SJSA1 (cell line): ENCODE measurements at places on chromosomes 6 and 20.

GRCh38 chr20:37346535-37347346, 801 bp downstream of the SRC start:
- no peak for DNase-seq

- no peak for DNase-seq
These were observed 79.0 kb downstream of the SH3BGRL2 start for GRCh38 chr6:79710127-79710526.

DNA sequence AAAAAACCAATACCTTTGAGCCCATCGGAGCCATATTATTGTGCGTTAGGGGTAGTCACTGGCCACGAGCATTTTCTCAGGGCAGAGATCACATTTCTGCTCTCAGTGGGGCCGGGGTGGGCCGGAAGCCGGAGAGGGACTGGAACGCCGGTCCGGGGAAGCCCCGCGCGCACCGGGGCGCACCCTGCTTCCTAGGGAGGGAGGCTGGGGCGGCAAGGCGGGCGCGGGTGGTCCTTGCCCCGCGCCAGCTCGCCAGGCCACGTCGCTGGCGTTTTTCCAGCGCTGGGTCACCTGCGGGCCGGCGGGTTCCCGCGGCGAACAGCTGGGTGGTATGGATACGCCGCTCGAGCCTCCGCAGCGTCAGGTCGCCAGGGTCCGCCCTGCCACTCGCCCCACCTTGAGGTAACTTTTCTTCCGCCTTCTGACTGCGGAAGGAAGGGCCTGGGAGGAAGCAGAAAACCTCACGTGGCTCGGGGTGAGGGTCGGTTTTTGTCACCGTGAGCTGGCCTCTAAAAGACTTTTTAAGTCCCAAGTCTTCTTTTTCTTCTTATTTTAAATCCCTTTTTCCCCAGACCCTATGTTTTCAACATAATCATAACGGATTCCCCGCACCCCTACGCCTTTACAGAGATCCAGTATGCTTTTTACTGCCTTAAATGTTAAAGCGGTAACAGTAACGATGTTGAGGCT, 2.7 kb upstream of the EEF1A1 start:
- peak; percentile 73 for DNase-seq

GRCh38 chr6:132190097-132190814, 211.0 kb downstream of the MOXD1 start:
- peak; percentile 40 for DNase-seq

- no peak for DNase-seq
These were observed 249.5 kb upstream of the AGPAT4 start for GRCh38 chr6:161523362-161523761.
